Endothelial cell (in vitro differentiated cells): ENCODE measurements at places on chromosomes 3 and 15.

GRCh38 chr3:4060064-4060463, 243.1 kb upstream of the SETMAR start:
- DNase-seq = no peak

- no peak for DNase-seq
Observed at GRCh38 chr15:26673445-26673844, 99.4 kb downstream of the GABRB3 start.

GRCh38 chr3:48057521-48057920, 41.3 kb upstream of the MAP4 start:
- DNase-seq = no peak

DNA sequence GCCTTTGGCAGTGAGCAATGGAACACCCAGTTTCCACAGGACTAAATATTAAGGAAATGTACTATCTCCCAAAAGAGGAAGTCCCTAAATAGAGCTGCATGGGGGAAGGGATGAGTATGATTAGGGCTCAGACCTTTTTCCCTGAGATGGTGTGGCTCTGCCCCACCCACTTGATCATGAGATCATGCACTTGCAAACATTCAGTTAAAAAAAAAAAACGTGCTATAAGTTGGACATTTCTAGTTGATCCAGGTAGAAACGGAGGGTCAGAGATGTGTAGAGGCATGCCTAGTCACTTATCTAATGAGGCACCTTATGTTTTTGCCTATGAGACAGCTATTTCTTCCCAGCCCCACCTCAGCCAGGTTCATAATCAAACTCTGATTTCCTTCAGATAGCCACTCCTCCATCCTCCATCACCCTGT, 24.5 kb upstream of the SSR3 start:
- no peak for DNase-seq

GRCh38 chr3:76509179-76509830, 530.6 kb upstream of the ROBO2 start:
- DNase-seq = no peak

DNA sequence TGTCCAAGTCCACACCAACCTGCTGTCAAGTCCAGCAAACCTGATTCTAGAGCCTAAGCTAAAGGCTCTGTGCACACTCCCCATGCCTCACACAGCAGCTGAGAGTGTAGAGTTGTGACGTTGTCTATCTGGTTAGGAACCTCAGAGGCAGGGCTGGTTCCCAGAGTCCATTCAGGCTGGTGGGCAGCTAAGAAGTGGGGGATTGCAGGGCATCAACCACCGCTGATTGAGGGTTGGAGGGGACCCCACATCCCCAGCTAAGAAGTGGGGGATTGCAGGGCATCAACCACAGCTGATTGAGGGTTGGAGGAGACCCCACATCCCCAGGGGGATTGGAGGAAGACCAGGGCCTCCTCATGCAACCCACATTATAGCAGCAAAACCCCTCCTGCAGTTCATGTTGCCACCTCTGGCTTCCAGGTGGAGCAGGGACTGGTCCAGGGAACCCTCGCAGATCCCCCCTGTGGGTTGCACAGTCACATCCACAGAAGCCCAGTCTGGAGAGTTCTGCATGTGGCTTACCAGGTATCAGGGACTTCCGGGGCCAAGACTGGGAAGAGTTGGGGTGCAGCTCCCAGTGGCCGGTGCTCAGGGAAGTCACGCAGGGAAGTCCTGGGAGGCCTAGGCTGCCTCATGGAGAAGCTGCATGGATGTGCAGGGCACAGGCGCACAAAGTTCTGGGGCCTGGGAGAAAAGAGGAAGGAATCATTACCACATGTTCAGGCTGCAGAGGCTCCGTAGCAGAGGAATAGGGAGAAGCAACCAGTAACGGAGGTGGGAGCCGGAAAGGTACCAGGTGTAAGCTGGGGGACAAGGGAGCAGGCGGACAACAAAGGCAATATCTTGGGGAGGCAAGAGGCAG, 71.4 kb upstream of the PCSK6 start:
- DNase-seq = no peak

DNA sequence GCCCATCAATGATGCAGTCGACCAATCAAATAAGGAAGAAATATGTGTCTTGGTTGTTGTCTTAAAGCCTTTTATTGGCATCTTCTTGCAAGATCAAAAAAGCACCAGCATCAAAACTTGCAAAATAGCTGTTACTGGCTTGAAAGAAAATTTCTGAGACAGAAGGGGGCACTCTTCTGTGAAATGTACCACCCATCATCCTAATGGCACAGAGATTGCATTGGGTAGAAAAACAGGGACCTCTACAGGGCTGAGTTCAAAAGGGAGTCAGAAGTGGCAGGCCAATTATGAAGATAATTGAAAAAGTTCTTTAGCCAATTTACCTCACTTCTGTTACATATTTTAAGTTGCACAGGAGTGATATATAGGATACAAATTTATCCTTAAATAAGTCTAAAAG, 122.3 kb upstream of the GPR149 start:
- DNase-seq = peak; percentile 7

DNA sequence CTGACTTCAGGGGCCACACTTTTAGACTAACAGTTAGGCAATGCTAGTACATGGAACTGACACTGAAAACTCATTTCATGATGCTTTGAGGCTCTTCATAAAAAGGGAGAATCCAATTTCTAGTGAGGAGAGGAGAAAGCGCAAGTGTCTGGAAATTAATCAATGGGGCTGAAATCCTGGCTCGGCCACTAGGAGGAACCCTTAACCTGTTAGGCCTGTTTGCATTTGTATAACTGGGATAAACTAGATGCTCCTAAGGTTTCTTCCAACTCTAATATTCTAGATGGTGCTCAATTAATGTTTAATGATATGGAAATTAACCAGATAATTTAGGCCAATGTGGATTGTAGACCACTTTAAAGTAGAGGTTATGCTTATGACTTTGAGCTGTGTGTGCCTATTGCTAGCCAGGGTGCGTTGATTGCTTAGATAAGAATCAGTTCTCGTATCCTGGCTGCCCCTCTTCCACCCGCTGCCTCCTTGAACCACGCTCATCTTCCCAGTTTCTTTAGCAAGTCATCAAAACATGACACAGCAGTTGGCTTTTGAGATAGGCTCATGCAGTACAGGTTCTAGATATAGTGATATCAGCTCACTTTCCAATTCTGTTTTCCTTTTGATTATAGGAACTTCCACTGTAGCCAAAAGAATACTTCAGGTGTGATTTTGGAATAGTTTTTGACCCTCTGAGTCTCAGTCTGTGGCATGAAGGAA, 16.8 kb upstream of the CRBN start:
- DNase-seq = peak; percentile 20

- DNase-seq = no peak
Observed at GRCh38 chr15:93941697-93942096, 289.7 kb upstream of the MCTP2 start.

DNA sequence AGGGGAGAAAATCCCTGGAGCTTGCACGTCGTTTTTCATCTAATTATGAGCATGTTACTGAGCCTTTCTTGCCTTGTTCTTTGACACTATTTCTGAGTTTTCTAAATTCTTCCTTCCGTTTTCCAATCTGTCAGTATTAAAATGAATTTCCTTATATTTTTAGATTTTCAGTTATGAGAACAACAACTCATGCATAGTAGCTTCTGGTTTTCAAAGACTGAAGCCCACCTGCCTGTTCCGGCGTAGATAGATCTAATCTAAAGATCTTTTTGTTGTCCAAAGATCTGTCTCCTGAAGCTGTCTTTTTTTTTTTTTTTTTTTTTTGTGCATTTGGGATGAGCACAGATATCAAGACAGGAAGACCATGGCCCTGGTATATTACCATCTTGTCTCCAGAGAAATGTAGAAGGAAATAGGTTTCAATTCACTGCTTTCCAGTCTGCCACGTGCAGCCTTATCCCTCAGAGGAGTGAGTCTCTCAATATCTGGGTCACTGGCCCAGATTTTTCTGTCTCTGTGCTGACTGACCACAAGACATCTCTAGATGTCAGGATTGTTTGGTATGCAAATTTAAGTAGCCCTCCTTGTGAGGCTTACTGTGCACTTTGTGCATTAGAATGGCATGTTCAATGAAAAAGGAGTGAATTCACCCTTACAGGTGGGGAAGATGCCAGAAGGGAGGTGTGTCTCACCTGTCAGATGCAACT, 222.3 kb upstream of the TMC3 start:
- no peak for DNase-seq

DNA sequence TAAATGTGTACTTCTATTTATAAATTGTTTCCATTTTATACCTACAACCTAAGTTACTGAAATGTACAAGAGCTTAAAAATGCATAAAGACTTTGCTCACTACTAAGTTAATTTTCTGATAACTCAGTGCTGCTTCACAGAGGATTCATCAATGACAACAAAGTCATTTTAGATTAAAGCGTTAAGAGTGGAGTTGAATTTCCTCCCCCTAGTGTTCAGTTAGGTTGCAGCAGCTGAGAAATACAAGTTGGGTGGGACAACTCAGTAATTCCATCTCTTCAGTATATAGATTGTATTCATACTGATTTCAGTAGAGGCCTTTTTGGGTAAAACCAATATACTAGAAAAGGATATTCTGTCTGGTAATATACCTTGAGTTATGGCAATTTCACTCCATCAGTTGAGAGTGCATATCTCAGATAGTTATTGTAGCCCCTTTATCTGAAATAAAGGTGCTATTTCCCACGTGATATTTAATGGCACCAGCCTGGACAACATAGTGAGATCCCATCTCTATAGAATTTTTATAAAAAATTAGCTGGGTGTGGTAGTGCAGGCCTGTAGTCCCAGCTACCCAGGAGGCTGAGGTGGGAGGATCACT, 6.9 kb upstream of the RPL35A start:
- DNase-seq = peak; percentile 28

GRCh38 chr3:37855363-37855970, 6.2 kb upstream of the CTDSPL start:
- DNase-seq = peak; percentile 89

GRCh38 chr15:48097264-48097663, 23.5 kb upstream of the SLC24A5 start:
- DNase-seq = no peak

DNA sequence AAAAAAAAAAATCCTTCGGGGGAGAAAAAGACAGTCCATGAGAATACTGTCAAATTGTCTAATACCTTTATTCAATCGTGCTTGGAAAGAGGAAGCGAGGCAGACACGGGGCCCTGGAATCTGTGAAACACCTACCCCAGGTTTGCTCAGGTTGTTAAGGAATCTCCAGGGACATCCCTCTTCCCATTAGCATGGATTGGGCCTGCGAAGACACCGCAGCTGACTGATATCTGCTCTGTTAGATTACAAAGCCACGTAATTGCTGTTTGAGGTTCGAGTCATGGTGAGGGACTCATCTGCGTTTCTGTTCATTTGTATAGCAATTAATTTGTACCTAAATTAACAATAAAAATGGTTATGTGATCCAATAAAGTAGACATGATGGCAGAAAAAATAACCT, 91.0 kb downstream of the BDH1 start:
- no peak for DNase-seq

DNA sequence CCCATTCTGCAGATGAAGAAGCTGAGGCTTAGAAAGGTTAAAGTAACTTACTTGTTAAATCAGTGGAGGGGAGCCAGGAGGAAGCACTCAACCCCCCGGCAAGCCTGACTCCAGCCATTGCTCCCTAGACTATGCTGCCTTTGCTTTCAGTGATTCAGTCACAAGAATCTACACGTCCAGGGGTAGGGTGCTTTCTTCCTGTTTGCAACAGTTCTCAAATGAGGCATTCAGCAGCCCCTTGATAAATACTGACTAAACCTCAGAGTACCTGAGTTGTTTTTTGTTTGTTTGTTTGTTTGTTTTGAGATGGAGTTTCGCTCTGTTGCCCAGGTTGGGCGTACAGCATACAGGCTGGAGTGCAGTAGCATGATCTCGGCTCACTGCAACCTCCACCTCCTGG, 28.6 kb downstream of the MAGEF1 start:
- DNase-seq = no peak

- no peak for DNase-seq
Observed at GRCh38 chr3:108228286-108228685, 6.1 kb upstream of the IFT57 start.

DNA sequence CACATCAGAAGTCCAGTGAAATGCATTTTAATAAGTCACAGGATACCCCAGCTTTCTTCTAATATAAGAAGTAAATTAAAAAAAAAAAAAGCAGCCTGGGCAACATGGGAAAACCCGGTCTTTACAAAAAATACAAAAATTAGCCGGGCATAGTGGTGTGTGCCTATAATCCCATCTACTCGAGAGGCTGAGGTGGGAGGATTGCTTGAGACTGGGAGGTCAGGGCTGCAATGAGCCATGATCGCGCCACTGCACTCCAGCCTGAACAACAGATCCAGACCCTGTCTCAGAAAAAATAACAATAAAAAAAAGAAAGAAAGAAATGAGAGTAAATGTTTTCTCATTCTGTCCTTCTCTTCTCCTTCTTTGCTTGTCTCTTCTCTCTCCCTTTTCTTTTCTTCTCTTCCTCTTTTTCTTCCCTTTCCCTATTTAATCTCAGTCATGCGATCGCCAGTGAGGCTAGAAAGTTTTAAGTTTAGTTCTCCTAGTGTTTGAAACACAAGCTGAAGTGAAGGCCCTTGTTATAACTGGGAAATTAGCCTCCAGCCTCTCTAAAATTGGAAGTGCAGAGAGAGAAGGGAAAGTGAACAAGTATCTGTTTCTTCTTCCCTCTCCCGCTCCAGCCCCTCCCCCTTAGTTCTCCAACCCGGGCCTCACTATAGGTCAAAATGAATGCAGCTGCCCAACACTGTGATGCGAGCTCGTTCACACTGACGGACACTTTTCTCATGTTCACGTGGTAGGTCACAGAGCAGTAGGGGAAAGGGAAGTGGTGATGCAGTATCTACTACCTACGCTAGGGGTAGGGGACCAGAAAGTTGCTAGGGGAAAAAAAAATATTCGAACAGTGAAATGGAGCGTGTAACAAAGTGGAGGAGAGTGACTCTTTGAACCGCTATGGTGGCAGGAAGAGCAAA, 23.5 kb upstream of the TSC22D2 start:
- DNase-seq = peak; percentile 32

DNA sequence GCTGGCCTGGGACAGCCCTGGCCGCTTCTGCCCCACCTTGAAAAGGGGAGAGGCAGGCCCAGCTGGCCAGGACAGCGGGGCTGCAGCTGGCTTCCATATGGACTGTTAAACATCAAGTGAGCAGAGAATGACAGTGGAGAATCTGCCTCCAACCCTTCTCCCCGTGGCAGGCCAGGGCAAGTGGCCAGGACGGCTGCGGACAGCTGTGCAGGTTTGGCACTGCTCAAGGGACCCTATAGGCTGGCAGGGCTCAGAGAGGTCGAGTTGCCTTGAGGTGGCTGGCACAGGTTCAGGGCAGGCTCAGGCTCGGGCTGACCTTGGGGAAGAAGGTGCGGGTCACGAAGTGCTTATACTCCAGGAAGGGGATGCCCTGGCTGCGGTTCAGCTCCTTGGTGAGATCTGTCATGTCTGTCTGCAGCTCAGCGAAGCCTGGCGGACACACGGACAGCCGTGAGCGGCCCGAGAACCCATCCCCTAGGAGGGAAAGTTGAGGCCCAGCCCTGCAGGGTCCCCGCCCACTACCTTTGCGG, 24.3 kb downstream of the H1-8 start:
- no peak for DNase-seq

GRCh38 chr3:141401095-141401494, 32.8 kb downstream of the ZBTB38 start:
- no peak for DNase-seq

GRCh38 chr3:155194973-155195957, 98.2 kb downstream of the STRIT1 start:
- DNase-seq = no peak
